ENCODE measurements at places on chromosomes 11 and 22.

DNA sequence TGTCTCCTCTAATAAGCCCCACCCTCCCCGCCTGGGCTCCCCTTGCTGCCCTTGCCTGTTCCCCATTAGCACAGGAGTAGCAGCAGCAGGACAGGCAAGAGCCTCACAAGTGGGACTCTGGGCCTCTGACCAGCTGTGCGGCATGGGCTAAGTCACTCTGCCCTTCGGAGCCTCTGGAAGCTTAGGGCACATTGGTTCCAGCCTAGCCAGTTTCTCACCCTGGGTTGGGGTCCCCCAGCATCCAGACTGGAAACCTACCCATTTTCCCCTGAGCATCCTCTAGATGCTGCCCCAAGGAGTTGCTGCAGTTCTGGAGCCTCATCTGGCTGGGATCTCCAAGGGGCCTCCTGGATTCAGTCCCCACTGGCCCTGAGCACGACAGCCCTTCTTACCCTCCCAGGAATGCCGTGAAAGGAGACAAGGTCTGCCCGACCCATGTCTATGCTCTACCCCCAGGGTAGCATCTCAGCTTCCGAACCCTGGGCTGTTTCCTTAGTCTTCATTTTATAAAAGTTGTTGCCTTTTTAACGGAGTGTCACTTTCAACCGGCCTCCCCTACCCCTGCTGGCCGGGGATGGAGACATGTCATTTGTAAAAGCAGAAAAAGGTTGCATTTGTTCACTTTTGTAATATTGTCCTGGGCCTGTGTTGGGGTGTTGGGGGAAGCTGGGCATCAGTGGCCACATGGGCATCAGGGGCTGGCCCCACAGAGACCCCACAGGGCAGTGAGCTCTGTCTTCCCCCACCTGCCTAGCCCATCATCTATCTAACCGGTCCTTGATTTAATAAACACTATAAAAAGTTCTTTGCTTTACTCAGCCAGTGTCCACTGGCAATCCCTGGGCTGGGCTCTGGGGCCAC lies 14.4 kb downstream of the TSKU start:
- DNase-seq = no peak

DNA sequence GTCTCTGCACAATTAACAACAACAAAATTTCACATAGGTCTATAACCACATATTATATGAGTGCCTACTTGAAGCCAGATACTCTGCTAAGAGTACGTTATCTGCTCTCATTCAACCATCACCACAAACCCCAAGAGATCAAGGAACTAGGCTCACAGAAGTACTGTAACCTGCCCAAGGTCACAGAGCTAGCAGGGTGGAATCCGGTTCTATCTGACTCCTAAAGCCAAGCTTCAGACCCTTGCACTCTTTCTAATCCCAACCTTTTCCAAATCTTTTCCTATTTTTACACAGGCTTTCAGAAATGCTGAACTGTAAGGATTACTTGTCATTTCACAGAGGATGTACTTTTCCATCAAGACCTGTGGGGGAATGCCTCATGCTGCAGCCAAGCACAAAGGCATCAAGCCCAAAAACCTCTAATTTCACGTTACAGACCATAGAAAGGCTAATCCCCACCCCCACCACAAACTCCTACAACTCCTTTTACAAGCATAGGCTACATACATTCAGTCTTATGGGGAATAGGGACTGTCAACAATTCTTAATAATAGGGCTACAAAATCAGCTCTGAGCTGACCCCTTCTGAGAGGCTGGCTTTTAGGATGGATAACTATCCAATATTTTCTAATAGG lies 927 bp downstream of the PRCP start:
- DNase-seq = peak; percentile 30

DNA sequence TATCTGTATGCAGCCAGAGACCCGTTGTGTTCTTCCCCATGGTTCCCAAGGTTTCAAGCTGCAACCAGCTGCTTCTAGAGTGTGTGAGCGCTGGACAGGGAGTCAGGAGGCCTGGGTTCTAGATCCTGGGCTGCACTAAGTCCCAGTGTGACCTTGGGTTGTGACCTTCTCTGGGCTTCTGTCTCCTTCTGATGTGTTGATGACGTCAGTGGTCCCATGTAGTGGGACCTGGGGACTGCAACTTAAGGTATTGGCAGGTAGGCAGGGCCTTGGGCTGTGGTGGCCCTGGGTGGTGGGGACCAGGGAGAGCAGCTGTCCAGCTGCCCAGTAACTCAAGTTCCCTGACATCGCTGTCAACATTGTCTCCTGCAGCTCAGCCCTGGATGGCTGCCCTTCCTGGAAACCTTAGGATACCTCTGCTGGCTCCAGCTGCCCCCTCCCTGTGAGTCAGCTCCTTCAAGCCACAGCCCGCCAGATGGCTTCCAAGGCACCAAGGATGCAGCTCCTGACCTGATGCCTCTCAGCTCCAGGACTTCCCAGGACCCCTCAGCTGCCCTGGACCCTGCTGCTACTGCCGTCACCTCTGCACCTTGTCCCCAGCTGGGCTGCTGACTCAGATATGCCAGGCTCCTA lies 1.3 kb upstream of the PVALB start:
- no peak for DNase-seq

DNA sequence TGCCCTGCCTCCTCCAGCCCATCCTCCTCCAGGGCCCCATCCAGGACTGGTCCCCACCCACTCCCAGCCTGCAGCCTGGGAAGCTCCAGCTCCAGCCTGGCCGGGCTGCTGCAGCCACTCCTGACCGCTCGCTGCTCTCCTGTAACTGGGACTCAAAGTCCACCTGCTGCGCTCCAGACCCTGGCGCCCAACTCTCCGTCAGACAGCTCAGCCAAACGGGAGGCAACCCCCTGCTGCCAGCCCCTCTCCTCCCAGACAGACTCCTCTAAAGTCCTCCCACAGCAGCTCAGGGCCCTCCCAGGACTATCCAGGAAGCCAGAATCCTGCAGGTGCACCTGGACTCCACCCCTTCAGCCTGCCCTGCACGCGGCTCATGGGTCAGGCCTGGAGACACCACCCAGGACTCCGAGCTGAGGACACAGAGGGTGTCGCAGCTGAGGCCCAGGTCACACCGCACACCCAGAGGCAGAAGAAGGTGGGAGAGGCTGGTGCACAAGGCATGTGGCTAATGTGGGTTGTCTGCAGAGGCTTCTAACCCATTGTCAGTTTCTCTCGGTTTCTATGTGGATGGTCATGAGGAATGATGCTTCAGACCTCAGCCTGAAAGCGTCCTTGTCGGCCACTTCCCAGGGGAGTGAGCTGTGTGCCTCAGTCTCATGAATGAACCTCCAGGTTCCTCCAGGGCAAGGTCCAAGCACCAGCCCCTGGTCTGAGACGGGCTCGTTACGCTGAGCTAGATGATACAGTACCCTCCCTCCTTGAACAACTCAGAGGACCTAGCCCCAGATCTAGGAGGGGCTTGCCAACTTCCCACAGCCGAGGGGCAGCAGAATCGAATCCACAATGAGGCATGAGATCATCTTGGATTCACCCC lies 1514.8 kb downstream of the TBC1D22A start:
- no peak for DNase-seq

- no peak for DNase-seq
These were observed 5.3 kb downstream of the NLRP6 start for GRCh38 chr11:283405-284104.

All from NCI-H69 (cell line).